Keratinocyte (primary cell): ENCODE measurements at places on chromosomes 16 and 17. TPM values are rescaled to one million over a fixed set of nuclear protein-coding genes. Genes with fewer than 3 reads are reported as not detected.

DNA sequence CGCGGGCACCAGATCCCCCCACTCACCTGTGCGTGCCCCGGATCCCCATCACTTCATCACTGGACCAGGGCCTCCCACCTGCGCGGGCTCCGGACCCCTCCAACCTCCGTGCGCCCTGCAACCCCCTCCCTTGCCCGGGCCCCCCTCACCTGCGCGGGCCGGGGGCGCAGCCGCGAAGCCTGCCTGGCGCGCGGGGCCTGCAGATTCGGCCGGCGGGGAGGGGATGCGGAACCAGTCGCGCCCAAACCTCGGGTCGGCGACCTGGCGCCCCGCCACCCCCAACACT, 202 bp downstream of the CEP131 start:
- H3K4me1 ChIP-seq = peaks cover 17% of the 10 kb centered on the region
- no peak for DNase-seq
- no peaks in the 10 kb centered on the region for H3K36me3 ChIP-seq
- peak overlapping the region; percentile 51 for H3K4me3 ChIP-seq
- no peaks in the 10 kb centered on the region for H3K27me3 ChIP-seq

DNA sequence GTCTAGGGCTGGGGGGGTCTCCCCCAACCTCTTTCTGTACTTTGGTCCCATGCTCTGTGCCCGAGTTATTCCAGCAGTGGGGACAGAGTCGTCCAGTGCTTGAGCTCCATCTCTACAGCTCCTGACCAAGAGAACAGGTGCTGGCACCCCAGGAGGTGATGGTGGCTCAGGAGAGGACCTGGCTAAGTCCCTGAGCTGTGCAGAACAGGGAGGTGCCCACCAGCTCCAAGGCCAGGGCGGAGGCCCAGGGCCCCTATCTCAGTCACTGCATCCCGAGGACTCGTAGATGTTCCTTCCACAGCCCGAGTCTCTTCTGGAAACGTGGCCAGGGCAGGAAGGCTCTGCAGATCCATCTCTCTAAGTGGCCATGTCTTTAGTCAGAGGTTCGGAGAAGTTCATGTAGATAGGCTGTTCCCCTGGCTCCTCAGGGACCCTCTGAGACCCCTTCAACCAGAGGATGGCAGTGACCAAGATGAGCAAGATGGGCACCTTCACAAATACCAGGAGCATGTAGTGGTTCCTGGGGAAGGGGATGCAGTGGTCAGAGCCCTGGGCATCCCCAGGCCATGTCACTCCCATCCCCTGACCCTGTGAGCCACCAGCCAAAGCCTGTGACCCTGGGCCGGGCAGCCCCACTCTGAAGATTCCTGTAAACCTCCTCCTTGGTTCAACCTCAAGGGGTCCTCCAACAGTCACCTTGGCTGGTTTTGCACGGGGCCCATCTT, 8.7 kb downstream of the CD300LB start:
- DNase-seq = no peak
- no peaks in the 10 kb centered on the region for H3K27me3 ChIP-seq
- no peak overlapping the region for H3K27ac ChIP-seq
- H3K4me1 ChIP-seq = no peaks in the 10 kb centered on the region
- no peak overlapping the region for H3K4me3 ChIP-seq

- H3K4me1 ChIP-seq = peaks cover 22% of the 10 kb centered on the region
- peaks cover 27% of the 10 kb centered on the region for H3K36me3 ChIP-seq
- no peak overlapping the region for H3K4me3 ChIP-seq
These were observed 38.4 kb downstream of the ARHGAP23 start for GRCh38 chr17:38466346-38467315.

GRCh38 chr17:45965812-45966211, 33.2 kb upstream of the STH start:
- H3K27ac ChIP-seq = no peak overlapping the region
- H3K4me1 ChIP-seq = no peaks in the 10 kb centered on the region
- H3K27me3 ChIP-seq = peaks cover 34% of the 10 kb centered on the region
- DNase-seq = no peak

DNA sequence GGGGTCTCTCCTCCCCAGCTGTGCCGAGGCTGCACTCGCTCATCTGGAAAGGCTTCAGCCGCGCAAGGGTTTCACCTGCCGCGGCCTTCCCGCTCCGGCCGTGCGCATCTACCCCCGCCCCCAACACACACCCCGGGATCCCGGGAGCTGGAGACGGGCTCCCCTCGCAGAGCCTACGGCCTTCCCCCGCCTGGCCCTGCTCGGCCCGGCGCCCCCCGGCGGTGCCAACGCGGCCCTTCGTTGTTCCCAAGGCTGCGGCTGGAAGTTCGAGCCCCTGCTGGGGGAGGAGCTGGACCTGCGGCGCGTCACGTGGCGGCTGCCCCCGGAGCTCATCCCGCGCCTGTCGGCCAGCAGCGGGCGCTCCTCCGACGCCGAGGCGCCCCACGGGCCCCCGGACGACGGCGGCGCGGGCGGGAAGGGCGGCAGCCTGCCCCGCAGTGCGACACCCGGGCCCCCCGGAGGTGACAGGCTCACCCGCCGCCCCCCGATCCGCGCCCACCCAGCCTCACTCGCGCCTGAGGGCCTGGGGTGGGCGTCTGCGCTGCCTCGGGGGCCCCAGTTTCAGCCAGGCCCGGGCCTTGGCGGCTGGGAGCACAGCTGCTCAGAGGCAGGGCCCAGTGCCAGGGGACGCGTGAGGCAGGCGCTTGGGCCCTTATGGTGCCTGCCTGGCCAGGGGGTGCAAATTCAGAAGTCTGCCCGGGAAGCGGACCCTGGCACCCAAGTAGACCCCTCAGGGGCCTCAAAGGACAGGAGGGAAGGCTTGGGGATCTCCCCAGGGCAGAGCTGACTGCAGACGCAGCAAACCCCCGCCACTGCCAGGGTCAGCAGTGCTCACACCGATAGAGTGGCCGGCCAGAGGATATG, 11.2 kb downstream of the GALK1 start:
- peaks cover 66% of the 10 kb centered on the region for H3K36me3 ChIP-seq
- H3K27me3 ChIP-seq = no peaks in the 10 kb centered on the region
- no peak for DNase-seq
- H3K27ac ChIP-seq = no peak overlapping the region
- H3K4me3 ChIP-seq = no peak overlapping the region

- no peak overlapping the region for H3K4me3 ChIP-seq
- H3K36me3 ChIP-seq = no peaks in the 10 kb centered on the region
- H3K4me1 ChIP-seq = peaks cover 10% of the 10 kb centered on the region
- no peak overlapping the region for H3K27ac ChIP-seq
- DNase-seq = no peak
- H3K27me3 ChIP-seq = no peaks in the 10 kb centered on the region
These were observed 6.1 kb upstream of the ITGAM start for GRCh38 chr16:31253642-31254045.

- no peak overlapping the region for H3K27ac ChIP-seq
- peaks cover 9% of the 10 kb centered on the region for H3K4me1 ChIP-seq
- no peak overlapping the region for H3K4me3 ChIP-seq
- no peaks in the 10 kb centered on the region for H3K36me3 ChIP-seq
These were observed 446.1 kb downstream of the HS3ST3B1 start for GRCh38 chr17:14746822-14747602.

DNA sequence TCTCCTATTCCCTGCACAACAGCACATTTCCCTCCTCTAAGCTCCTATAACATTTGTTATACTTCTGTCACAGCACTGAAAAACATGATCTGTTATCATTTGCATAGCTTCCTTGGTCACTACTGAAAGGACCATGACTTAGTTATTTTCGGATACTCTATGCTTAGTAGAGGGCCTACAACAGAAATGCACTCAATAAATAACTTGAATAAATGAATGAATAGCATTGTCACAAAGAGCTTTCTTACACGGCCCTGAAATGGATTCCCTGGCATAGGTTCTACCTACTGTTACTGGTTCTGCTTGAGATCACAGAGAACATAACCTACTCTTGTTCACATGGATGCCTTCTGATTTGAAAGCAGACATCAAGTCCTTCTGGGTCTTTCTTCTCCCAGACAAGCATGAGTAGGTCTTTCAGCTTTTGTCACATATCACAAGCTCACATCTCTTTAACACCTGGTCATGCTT, 41.6 kb downstream of the MYO1D start:
- no peaks in the 10 kb centered on the region for H3K27me3 ChIP-seq
- no peak overlapping the region for H3K27ac ChIP-seq
- H3K4me1 ChIP-seq = peaks cover 4% of the 10 kb centered on the region
- no peak overlapping the region for H3K4me3 ChIP-seq

DNA sequence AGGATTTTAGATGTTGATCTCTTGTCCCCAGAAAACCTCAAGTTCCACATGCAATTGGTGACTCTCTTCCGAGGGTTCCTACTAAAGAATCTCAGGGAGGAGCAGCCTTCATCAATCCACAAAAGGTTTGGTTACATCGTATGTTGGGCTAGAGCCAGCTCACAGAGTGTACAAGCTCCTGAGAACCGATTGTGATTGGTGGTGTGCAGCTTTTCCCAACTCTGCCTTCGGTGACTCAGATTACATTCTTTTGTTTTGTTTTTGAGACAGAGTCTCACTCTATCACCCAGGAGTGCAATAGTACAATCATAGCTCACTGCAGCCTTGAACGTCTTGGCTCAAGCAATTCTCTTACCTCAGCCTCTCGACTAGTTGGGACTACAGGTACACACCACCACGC, 172.4 kb downstream of the PMP22 start:
- H3K36me3 ChIP-seq = no peaks in the 10 kb centered on the region
- H3K4me1 ChIP-seq = no peaks in the 10 kb centered on the region
- no peak for DNase-seq
- no peak overlapping the region for H3K27ac ChIP-seq
- H3K27me3 ChIP-seq = no peaks in the 10 kb centered on the region

DNA sequence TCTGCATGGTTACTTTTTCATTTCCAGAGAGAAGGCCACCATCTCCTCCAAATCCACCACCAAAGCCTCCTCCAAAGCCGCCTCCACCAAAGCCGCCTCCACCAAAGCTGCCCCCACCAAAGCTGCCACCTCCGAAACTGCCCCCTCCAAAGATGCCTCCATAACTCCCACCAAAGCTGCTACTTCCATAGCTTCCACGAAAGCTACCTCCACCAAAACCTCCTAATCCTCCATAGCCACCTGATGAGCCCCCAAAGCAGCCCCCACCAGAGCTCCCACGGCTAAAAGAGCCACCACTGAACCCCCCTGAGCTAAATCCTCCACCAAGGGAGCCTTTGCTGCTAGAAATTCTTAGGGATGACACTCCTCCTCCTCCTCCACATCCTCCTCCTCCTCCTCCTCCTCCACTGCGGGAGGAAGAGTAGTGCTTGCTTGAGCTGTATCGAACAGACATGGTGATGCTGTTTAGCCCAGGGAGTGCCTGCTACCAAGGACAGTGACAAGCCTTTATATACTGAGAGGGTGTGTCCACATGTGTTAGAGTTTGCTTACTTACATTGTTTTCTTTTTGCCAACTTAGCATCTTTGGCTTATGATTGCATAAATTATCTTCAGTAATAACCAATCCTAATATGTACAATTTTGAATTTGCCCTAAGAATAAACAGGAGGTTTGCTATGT, at the start of gene KRT10:
TSS of gene KRT10 (minus strand) at position 483 of the 681 bp plus-strand sequence. CDS start at position 454, 29 bp downstream.
- H3K36me3 ChIP-seq = peaks cover 5% of the 10 kb centered on the region
- no peak for DNase-seq
- H3K27me3 ChIP-seq = no peaks in the 10 kb centered on the region
- H3K27ac ChIP-seq = no peak within 1 kb of the TSS
- peaks cover 17% of the 10 kb centered on the region for H3K4me1 ChIP-seq

PTGES3L gene
- polyA plus RNA-seq = 0.19 to 0.44 TPM (median 0.37 TPM) in 3 replicates

- no peaks in the 10 kb centered on the region for H3K36me3 ChIP-seq
- DNase-seq = peak; percentile 85
- peaks cover 41% of the 10 kb centered on the region for H3K4me1 ChIP-seq
- H3K4me3 ChIP-seq = peak overlapping the region; percentile 65
- peak overlapping the region; percentile 85 for H3K27ac ChIP-seq
These were observed 826 bp upstream of the GSE1 start for GRCh38 chr16:85612191-85612800.

ZC3H7A gene
- polyA plus RNA-seq = 23.0 to 51.4 TPM (median 43.9 TPM) in 3 replicates

C17orf100 gene
- 0.49 to 0.72 TPM (median 0.53 TPM) in 3 replicates for polyA plus RNA-seq

SOX15 gene
- polyA plus RNA-seq = 85.7 to 111 TPM (median 86.2 TPM) in 3 replicates

DNA sequence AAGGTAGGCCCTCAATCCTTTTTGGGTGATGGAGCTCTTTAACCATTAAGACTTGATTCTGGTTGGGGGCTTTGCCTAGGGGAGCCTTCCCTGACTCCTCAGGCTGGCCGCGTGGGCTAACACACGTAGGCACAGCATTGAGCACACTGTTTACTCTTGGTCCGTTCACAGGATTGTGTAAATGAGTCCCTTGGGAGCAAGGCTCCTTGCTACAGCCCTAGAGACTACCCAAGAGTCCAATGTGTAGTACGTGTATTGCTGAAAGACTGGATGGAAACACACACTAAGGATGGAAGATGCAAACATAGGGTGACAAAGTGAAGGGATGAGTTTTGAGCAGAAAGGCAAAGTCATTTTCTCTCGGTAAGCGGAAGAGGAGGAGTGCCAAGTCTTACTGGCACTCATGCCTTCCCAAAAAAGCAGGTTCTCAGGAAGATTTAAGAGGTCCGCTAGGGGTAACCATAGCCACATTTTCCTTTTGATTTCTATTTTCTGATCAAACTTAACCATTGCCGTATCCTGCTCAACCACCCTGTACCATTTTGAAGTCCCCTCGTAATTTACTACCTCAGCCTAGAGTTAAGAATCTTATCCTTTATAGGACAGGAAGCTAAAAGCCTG, 911 bp upstream of the ITGA2B start:
- no peak overlapping the region for H3K4me3 ChIP-seq
- H3K27me3 ChIP-seq = peaks cover 8% of the 10 kb centered on the region
- H3K4me1 ChIP-seq = peaks cover 6% of the 10 kb centered on the region
- H3K27ac ChIP-seq = no peak overlapping the region
- H3K36me3 ChIP-seq = no peaks in the 10 kb centered on the region

GRCh38 chr17:82246365-82247181, 17.7 kb downstream of the SLC16A3 start:
- no peaks in the 10 kb centered on the region for H3K27me3 ChIP-seq
- H3K4me1 ChIP-seq = peaks cover 41% of the 10 kb centered on the region
- DNase-seq = peak; percentile 73
- H3K4me3 ChIP-seq = no peak overlapping the region
- peaks cover 80% of the 10 kb centered on the region for H3K36me3 ChIP-seq

CCDC200 gene
- not detected in 3 replicates for polyA plus RNA-seq

GRCh38 chr17:61230461-61230860, 169.2 kb upstream of the TBX2 start:
- H3K27ac ChIP-seq = no peak overlapping the region
- no peaks in the 10 kb centered on the region for H3K36me3 ChIP-seq
- H3K4me1 ChIP-seq = no peaks in the 10 kb centered on the region
- DNase-seq = no peak
- H3K4me3 ChIP-seq = no peak overlapping the region

DNA sequence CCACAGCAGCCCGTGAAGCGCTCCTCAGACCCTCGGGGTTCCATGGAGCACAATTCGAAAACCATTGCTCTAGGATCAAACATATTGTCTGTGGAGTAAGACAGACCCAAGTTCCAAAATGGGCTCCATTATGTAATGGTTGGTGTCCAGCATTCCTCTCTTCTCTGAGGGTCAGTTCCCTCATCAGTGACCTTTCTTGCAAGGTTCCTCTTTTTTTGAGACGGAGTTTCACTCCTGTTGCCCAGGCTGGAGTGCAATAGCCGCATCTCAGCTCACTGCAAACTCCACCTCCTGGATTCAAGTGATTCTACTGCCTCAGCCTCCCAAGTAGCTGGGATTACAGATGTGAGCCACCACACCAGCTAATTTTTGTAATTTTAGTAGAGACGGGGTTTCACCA, 28.4 kb downstream of the PLXDC1 start:
- H3K4me3 ChIP-seq = no peak overlapping the region
- DNase-seq = no peak
- no peak overlapping the region for H3K27ac ChIP-seq
- H3K4me1 ChIP-seq = no peaks in the 10 kb centered on the region
- no peaks in the 10 kb centered on the region for H3K27me3 ChIP-seq

- no peaks in the 10 kb centered on the region for H3K36me3 ChIP-seq
- H3K4me1 ChIP-seq = peaks cover 2% of the 10 kb centered on the region
- H3K27ac ChIP-seq = no peak overlapping the region
These were observed 6.1 kb upstream of the LIG3 start for GRCh38 chr17:34974179-34974578.

KCNH4 gene
- not detected in 3 replicates for polyA plus RNA-seq
